NCI-H2029 treated with DMSO at 0.1 percent for 48 hours (cell line): ENCODE measurements at places on chromosomes 7 and 10.

DNA sequence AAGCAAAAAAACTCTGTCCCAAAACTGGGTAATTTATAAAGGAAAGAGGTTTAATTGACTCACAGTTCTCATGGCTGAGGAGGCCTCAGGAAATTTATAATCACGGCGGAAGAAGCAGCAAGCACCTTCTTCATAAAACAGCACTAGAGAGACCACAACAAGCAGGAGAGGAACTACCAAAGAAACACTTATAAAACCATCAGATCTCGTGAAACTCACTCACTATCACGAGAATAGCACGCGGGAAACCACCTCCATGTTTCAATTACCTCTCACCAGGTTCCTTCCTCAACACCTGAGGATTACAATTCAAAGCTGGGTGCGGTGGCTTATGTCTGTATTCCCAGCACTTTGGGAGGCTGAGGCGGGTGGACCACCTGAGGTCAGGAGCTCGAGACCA, 48.5 kb downstream of the PDIA4 start:
- no peak for DNase-seq

DNA sequence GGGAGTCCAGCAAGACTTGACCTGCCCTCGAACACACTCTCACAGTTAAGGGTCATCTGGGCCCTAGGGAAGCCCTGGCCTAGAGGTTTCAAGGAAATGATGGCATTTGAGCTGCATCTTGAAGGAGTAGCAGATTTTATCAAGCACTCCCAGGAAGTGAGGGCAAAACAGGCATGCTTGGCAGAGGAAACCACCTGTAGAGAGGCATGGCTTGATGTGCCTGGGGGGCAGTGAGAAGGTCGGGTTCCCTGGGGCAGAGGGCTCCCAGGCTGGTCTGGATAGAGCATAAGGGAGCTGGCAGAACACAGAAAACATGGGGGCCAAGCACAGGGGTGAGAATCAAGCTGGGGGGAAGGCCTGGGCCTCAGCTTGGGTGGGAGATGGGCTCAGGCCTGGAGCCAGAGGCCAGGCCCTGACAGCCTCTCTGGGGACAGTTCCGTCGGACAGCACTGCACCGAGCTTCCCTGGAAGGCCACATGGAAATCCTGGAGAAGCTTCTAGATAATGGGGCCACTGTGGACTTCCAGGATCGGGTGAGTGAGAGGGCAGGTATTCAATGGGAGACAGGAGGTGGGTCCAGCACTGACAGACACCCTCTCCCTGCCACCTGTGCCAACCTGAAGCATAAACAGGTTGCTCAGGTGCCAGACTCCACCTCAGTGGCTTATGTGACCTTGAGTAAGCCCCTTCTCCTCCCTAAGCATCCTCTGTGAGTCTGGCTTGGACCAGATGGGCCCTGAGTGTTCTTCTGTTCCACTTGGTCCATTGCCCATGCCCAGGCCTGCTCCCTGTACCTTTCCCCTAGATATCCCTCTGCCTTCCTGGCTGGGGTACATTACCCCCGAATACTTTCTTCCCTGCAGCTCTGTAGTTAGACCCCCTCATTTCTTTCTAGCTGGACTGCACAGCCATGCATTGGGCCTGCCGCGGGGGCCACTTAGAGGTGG, 3.5 kb upstream of the HOGA1 start:
- no peak for DNase-seq

- DNase-seq, result no peak
Observed at GRCh38 chr7:111320133-111320532, 229.2 kb downstream of the LRRN3 start.

- DNase-seq, result no peak
Observed at GRCh38 chr10:114703377-114704107, 45.5 kb upstream of the ABLIM1 start.

- DNase-seq, result no peak
Observed at GRCh38 chr10:63412304-63412703, 53.5 kb downstream of the JMJD1C start.

GRCh38 chr10:14454206-14454605, 123.5 kb upstream of the FRMD4A start:
- DNase-seq, result no peak

DNA sequence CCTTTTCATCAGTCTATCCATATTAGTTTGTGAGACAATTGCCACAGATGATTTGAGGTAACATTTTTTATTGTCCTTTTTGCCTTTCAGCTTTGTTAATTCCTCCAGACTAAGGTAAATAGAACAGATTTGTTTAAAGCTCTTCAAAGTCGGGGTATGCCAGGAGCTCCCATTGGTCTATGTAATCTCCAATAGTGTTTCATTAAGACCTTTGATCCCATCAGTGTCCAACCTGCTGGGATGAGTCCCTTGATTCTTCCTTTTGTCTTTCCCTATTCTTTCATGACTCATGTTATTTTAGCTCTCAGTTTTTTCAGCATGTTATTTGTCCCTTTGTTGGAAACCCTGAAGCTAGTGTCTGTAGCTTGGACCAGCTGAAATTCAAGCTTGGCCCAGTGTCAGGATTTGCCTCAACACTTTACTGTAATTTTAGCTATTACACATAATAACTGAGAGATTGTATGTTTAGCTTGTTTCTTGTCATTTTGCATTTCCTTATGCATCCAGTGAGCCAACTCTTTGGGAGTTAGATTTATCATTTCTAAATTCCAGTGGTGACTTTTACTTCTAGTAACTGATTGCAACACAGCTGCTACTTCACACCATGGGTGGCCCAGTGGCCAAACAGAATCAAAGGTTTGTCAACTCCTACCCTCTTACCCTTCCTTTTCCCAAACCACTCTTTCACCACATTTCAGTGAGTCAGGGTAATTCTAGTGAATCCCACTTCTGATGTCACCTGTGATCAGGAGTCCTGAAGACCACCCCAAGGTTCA, 15.3 kb downstream of the AGBL3 start:
- DNase-seq, result no peak

- no peak for DNase-seq
Observed at GRCh38 chr10:126544565-126544964, 125.9 kb downstream of the C10orf90 start.

DNA sequence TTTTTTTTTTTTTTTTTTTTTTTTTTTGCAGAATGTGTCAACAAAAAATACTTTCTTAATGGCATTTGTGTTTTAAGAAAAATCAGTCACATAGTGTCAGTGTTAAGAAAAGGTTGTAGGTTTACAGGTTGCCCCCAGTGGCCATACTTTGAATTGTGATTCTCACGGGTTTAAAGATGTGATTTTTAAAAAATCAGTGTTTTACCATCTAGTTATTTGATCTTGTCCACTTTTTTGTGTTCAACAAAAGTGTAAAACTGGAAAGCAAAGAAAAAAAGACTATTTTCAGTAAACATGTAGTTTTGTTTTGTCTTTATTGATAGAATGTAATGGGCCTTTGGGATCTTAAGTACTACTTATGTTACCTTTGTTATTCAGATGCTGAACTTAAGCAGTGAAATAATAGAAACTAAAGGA, 25.7 kb downstream of the SUV39H2 start:
- DNase-seq, result no peak

DNA sequence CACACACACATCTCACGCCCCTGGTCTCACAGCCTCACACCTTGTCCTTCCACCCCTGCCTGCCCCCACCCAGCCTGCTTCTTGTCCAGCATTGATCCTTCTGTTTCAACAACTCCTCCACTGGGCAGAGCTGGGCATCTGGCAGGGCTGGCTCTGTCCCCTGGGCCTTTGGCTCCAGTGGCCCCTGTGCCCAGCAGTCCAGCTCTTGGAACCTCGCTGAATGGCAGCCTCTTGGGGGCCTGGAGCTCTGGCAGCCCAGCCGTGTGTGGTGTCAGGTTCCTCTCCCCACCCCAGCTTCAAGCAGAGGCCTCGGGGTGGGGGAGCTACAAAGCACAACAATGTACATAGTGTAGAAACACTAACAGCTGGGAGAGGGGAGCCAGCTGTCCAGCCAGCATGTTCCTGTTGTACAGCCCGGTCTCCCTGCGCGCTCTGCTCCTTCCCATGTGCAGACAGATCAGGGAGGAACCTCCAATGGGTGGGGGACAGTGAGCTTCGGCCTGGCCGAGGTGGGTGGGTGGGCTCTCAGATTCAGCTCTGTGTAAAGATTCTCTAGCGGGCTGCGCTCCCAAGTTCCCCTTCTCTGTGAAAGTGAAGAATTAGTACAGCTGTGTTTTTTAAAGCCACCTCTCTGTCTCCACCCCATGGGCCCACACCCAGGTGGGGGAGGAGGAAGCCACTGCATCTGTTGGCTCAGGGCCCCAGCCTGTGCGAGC, 19.4 kb downstream of the ZMIZ2 start:
- DNase-seq, result peak; percentile 47

GRCh38 chr7:111010798-111011197, 80.1 kb upstream of the LRRN3 start:
- no peak for DNase-seq

- no peak for DNase-seq
Observed at GRCh38 chr7:122550545-122550944, 148.4 kb downstream of the RNF133 start.

- DNase-seq, result no peak
Observed at GRCh38 chr10:75126277-75126676, 14.8 kb downstream of the SAMD8 start.

DNA sequence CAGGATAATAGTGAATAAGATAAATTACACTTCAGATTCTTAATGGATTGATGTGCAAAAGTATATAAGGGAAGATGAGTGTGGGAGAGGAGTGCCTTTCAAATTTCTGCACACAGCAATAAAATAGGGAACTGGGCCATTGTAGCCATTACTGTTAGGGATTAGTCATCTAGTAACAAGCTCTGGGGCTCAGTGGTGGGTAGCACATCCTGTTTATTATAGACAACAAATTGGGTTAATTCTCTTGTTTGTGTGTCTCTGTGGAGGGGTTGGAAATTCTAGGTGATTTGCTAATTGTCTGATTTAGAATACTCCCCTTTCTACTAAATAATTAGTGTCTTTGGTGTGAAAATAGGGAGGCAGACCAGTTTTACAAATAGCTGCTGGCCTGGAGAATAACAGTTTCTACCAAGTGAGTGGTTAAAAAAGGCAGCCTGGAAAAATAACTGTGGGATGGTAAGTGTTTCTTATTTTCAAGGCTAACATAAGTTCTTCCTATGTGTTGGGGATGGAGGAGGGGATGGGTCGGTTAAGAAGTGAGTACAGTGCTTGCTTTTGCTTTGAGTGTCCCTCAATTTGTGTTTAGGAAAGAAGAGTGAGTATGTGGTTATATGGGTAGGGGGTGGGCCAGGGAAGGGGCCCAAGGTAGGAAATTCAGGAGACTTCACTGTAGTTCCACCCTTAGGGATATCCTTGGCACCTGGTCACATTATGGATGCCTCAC, 43.3 kb upstream of the TMEM248 start:
- DNase-seq, result no peak

GRCh38 chr10:47335906-47336305, 12.3 kb upstream of the RBP3 start:
- no peak for DNase-seq

GRCh38 chr10:79400146-79401004, 45.0 kb downstream of the ZCCHC24 start:
- DNase-seq, result no peak

DNA sequence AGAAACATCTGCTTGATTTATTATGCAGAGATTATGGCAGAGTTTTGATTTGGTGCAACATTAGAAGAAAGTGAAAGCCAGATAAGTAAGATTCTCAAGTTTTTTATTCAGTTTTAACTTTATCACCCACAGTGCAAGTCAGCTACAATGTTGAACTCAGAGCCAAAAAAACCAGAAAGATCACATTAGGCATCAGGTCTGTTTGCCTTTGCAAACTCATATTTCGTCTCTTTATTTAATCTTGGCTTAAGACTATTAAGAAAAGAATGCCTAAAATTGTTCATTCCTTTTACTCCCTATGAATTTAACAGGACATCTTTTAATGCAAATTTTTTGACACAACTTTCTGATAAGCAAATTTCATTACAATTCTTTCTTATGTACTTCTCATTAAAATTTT, 76.0 kb upstream of the TMEM26 start:
- DNase-seq, result no peak

- DNase-seq, result no peak
Observed at GRCh38 chr7:111183321-111183720, 92.4 kb downstream of the LRRN3 start.

DNA sequence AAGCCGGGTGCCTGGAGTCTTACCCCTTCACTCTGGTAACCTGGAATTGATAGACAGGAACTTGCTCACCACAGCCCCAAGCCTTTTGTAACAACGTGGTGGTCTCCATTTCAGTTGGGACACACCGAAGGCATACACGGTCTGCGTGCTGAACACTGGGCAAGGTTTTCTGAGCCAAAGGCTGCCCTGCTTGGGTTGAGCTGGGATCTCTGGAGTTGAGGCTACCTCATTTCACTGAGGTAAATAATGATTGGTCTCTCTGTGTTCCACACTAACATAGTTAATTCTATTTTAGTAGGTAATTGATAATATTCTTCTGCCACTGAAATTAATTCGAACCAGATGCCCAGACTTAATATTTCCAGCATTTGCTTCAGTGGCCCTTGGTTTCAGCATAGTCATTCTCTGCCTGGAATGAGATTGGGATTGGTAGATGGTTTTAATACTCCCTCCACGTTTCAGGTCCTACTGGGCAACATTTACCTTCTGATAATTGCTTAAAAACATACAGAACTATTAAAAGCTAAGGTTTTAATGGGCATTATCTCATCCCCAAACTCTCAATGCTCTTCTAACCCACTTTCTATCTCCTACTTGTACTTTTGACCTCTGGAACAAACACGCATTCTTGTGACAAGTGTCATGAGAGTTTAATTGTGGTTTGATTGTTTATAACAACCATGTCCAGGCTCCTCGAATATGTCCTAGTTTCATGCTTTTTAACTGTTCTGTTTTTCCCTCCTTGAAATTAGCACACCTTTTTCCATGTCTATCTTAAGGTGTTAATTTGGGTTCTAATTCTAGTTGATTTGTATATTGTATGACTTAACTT, 202.3 kb upstream of the KLF6 start:
- no peak for DNase-seq

GRCh38 chr7:135733603-135734342, 5.8 kb upstream of the SLC13A4 start:
- DNase-seq, result no peak

- DNase-seq, result no peak
Observed at GRCh38 chr10:124739986-124740368, 4.2 kb downstream of the FAM53B start.

- DNase-seq, result no peak
Observed at GRCh38 chr7:6164010-6164409, 108.4 kb downstream of the CYTH3 start.

DNA sequence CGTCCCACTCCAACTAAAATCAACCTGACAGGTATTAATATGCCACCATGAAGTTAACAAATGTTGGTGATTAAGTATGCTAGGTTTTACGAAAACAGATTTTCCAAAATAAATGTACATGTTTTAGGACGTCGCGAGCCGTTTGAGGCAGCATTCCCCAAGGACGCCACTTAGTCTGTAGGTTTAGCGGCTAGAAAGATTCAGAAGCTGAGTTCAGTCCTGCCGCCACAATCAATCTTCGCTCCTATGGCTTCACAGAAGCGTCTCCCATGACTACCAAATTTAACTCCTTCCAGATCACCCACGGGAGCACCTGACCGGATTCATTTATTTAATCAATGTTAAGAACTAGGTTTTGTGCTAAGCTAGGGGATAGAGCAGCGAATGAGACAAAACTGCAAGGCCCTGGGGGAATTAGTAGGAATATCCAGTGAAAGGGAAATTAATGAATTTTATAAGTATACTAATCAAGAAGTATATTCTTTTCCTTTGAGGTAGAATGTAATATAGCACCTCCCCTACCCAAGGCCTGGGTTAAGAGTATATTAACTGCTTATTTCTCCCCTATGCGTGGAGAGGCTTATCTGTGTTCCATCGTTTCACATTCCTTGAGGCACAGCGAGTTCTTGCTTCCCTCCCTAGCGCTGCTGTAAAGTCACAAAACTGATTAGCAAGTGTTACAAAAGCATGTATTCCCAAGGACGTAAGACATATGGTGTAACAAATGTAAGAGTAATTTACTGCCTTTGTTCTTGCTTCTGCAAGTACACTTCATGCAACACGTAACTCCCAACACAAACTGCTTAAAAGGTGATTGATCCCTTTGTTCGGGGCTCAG, 994 bp upstream of the CYP51A1 start:
- no peak for DNase-seq
